ENCODE measurements at places on chromosomes 7 and 10.

GRCh38 chr10:102402512-102402896 lies 7.0 kb downstream of the NFKB2 start:
- no peak for DNase-seq

DNA sequence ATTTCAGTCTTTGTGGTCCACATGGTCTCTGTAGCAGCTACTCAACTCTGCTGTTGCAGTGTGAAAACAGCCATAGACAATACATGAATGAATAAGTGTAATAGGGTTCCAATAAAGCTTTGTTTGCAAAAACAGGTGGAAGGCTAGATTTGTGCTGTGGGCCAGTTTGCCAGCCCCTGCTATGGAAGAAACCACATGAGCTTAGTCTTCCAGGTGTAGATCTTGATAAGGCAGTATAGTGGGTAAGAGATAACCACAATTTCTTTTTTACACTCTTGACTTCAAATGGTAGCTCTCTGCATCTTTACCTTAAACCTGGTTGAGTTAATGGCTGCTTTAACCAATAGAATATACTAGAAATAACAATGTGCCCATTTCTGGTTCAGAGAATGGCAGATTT lies 135.0 kb upstream of the PALS2 start:
- DNase-seq: no peak

GRCh38 chr7:114949231-114949630 lies 27.3 kb downstream of the MDFIC start:
- no peak for DNase-seq

DNA sequence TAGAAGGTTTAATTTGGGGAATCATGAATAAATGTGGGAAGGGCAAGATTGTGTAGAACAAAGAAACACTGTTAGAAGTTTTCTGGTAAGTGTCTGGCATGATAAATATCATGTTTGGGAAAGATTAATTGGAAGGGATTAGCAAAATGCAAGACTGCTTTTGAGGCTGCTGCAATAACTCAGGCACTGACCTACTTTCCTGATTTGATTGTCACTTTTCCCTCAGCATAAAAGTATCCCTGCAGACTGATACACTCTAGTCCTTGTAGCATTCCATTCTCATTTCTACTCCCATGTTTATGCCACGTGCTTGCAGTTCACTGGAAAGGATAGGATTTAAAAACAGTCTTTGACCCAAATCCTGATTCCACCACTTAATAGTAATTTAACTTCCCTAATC lies 303.3 kb upstream of the SEMA3A start:
- no peak for DNase-seq

GRCh38 chr10:29078919-29079318 lies 210.0 kb upstream of the LYZL1 start:
- DNase-seq: peak; percentile 74

DNA sequence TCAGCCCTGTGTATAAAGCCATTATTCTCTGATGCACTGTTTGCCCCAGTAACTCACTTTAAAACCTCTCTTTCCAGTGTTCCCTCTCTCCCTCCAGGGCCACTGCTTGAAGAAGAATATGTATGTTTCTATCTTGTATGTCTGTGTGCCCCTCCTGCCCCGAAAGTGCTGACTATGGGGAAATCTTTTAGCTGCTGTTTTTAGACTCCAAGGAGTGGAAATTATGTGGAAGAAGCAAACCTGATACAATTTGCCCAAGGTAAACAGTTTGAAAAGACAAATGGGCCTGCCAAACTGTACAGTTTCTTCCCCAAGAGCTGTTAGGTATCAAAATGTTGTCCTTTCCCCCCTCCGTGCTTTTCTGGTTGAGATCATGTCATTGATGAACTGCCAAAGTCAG lies 3.4 kb downstream of the ADRA2A start:
- DNase-seq: no peak

DNA sequence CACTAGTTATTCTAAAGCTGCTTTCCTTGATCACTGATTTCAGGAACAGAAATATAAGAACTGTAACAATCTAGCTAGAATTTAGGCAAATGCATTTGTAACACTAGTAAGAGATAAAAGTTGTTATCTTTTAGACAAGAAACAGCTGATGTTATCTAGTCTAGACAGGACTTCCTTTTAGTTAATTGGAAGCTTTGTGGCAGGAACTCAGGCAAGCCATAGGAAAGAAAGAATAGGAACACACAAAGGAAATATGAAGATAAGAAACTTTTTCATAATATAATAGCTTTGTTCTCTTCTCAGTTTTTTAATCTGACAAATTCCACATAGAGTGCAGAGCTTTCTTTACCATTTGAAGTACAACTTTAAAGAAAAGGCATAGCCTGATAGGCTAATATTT lies 59.0 kb upstream of the AGR3 start:
- DNase-seq: peak; percentile 87

DNA sequence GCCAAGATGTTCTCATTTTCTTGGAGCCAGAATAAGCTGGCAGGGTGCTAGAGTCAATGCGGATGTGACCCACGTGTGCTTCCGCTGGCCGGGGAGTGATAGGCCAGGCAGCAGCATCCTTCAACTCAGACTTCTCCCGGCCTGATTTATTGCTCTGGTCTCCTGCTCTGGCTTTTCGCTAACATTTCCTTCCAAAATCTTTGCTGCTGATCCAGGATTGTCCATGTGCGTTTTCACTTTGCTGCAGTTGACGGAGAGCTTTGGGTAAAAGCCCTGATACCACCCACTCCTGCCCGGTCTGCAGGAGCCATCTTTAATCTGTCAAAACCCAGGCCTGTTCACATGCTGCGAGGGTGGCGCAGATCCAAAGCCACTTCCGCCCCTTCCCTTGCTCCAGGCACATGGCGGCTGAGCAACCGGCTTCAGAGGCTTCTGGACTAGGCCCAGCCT lies 106.8 kb downstream of the CYP26A1 start:
- no peak for DNase-seq

GRCh38 chr7:128014811-128015210 lies 16.4 kb downstream of the LRRC4 start:
- no peak for DNase-seq

- no peak for DNase-seq
These were observed 166.7 kb upstream of the INHBA start for GRCh38 chr7:41869596-41869995.

GRCh38 chr10:80444646-80445319 lies 9.3 kb upstream of the TSPAN14 start:
- peak; percentile 80 for DNase-seq

- DNase-seq: no peak
These were observed 444.6 kb downstream of the SUGCT start for GRCh38 chr7:40579401-40579800.

DNA sequence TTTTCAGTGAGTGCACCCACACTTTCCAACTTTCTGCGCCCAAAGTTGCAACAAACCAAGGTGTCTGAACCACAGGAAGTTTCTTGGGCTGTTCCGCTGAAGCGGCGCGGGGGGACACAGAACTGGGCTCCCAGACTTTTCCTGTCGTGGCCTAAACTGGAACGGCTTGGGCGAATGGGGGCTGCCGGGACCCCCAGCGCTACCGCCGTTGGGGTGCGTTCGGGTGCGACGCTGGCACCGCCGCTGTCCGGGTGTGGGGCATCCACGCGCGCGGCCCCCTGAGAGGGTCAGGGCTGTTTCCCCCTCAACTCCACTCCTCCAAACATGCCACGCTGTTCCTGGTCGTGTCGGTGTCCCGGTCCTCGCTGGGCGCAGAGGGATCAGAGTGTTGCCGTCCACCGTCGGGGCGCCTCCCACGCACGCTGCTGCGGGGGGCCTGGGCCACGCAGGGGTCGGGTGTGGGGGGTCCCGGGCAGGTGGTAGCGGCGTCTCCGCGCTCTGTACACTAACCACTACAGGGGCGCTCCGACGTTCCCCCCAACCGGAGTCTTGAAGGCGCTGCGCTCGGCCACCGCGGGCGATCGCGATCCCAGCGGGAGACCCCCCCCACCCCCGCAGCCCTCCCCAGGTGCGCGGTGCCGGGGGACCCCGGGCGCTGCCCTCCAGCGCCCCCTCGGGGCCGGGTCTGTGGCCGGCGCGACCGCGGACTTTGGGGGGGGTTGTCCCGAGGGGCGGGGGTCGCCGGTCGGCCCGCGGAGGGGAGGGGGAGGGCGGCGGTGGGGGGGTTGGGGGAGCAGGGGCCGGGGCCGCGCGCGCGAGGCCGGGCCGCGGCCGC lies 2.2 kb upstream of the CUX1 start:
- no peak for DNase-seq

DNA sequence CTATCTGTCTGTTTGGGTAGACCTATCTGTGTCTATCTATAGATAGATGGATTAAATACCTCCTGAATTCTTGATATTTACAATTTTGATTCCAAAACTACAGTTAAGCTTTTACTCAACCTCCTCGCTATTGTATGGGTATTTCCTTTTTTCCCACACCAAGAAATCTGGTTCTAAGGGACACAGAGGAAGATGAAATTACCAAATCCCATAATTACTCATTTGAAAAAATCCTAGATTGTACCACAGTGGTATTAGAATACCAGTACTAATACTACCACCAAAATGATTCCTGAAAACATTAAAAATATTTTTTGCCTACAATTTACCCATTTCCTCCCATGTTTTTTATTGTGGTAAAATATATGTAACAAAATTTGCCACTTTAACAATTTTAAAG lies 53.2 kb downstream of the LRGUK start:
- no peak for DNase-seq

GRCh38 chr7:44700322-44700721 lies 48.3 kb upstream of the ZMIZ2 start:
- no peak for DNase-seq

DNA sequence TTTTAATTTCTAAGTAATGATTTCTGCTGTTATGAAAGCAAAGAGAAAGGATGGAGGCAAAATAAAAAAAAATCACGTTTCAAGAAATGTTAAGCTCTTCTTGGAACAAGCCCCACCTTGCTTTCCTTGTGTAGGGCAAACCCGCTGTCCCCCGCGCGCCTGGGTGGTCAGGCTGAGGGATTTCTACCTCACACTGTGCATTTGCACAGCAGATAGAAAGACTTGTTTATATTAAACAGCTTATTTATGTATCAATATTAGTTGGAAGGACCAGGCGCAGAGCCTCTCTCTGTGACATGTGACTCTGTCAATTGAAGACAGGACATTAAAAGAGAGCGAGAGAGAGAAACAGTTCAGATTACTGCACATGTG lies 2.4 kb downstream of the ADRB1 start:
- no peak for DNase-seq

DNA sequence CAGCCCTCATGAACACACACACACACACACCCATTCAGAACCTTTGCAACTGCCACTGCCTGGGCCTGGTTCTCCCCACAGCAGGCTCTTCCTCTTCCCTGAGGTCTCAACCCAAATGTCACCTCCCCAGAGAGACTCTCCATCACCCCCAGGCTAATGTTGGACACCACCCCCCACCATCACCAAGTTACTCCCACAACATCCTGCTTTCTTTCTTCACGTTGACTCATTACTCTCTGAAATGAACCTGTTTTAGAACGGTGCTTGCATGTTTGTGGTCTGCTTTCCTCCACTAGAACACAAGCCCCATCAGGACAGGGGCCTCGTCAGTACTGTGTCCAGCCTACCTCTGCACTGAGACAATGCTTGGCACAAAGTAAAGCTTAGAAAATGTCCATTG lies 16.0 kb downstream of the AFAP1L2 start:
- DNase-seq: no peak

DNA sequence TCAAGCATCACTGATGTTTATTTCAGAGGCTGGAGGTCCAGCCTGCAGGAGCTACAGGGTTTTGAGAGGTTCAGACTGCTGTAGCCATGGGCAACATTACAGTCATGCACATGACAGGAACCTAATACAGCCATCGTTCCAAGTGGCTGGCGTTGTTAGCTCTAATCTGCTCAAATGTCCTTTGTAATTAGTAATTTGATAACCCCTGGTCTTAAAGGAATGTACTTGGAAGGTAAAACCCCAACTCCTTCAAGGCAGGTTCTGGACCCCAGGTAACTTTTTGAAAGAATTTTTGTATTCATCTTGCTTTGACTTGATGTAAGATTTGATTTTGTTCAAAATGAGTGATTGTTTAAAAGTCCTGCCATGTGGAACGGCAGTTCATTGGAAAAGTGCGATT lies 34.7 kb upstream of the FOXI2 start:
- no peak for DNase-seq

DNA sequence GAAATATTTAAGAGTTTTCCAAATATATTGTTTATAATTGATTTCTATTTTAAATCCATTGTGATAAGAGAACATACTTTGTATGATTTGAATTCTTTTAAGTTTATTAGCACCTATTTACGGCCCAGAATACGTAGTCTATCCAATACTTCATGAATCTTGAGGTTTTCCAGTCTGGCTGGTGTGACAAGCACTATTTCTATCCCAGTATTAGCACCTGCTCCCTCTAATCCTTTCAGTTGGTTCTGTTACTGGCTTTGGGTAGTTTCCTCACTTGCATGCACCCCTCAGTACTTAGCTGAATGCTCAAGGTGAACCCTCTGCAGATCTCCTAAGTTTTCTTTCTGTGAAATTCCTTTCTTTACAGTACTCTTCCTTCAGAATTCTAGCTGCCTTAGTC lies 166.8 kb downstream of the C1GALT1 start:
- DNase-seq: no peak

DNA sequence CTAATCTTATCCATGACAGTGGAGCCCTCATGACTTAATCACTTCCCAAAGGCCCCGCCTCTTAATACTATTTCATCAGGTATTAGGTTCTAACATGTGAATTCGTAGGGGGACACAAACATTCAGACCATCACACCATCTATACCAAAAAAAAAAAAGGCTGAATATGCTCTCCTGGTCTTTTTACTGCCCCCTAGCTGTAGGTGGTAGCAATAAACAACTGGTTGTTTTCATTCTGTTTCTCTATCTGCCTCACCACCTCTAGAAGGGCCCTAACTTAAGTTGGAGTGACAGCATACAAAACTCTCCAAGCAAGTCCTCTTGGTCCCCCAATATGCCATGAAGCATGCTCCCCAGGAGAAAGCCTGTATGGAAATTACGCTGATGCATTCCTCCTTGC lies 94.1 kb downstream of the GRM8 start:
- peak; percentile 61 for DNase-seq

- no peak for DNase-seq
These were observed 25.9 kb upstream of the C10orf71 start for GRCh38 chr10:49273082-49273465.

- no peak for DNase-seq
These were observed 405.0 kb upstream of the GALNT17 start for GRCh38 chr7:70726951-70727378.

- peak; percentile 22 for DNase-seq
These were observed 35.9 kb downstream of the NDUFB2 start for GRCh38 chr7:140732416-140732815.

DNA sequence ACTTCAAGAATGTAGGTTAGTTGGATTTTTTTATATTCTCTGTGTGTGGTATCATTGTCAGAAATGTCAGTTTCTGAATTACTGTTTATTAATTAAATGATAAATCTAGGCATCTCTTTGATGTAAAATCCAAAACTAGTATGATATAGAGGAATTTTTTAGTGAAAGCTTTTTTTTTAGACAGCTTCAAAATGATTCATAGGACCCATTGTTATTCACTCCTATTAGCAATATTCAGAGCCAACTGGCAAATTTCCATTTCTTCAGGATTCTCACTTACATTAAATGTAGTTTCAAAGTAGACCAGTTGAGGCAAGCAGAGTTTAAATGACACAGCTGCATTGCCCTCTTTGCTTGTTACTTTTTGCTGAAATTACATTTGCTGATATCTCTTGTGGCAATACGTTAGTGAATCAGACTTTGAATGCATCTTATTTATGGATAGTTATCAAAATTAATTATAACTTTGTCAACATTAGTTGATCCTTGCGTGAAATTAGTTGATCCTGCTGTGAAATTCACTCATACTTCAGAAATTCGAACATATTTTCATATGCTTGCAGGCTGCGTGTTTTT lies 20.3 kb downstream of the ZNF277 start:
- no peak for DNase-seq
